ENCODE measurements at places on chromosomes 7 and 10.

DNA sequence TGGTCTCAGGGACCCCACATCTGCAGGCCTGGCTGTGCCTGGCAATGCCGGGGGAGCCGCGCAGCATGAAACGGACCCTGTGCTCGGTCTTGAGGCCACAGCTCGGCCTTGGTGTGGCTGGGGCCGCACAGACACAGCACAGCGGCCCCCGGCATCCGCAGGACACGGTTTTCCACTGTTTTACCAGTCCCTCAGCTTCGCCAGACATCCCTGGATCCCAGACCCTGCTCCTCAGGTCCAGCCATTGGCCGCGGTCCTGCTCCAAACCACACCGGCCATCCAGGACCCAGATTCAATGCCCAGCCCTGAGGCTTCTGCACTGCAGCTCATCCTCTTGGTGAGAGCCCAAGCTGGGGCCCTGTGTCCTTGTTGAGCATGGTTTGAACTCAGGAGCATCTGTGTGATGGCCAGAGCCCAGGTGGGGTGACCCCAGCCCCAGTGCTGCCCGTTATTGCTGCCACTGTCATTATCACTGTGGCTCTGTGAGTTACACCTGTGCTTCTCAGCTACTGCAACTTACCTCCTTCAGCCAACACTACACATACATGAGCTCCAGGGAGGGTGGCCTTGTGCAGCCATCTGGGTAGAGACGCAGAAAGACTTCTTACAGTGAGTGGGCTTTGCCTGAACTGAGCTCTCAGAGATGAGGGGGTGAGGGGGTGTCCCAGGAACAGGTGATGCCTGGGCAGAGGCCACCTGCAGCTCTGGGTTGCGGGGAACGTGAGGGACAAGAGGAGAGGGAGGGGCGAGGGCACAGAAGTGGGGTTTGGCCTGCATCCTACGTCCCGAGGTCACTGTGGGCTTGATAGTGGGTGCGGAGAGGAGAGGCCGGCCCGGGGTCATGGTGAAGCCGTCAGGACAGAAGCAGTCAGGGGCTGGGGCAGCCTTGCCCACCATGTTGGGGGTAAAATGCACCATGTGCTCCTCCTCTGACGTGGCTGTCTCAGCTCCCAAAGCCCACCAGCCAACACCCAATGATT is 567.6 kb downstream of the PTPRN2 start:
- no peak for DNase-seq

GRCh38 chr10:89574368-89574767 is 39.0 kb upstream of the SLC16A12 start:
- no peak for DNase-seq

GRCh38 chr10:73039635-73040034 is 57.0 kb downstream of the P4HA1 start:
- no peak for DNase-seq

DNA sequence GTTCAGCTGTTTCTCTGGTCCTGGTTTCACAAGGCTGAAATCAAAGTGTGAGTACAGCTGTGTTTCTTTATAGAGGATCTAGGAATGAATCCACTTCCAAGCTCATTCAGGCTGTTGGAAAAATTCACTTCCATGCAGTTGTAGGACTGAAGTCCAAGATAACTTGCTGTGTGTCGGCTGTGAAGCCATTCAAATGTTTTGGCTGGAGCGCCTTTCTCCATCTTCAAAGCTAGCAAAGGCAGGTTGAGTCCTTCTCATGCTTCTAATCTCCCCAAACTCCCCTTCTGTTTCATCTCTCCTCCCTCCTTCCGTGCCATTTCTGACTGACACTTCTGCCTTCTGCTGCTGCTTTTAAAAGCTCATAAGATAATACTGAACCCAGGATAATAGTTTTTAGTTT is 1195.4 kb upstream of the LRRN3 start:
- DNase-seq: no peak

DNA sequence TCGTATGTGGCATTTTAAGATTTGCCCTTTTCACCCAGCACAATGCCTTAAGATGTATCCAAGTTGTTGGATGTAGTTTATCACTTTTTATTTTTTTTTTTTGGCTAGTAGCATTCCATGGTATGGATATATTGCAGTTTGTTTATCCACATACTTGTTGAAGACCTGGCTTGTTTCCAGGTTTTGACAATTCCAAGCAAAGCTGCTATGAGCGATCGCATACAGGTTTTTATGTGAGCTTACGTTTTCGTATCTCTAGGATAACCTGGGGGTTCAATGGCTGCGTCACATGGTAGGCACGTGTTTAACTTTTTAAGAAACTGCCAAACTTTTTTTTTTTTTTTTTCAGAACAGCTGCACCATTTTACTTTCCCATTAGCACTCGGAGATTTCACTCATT is 32.2 kb downstream of the BAIAP2L1 start:
- DNase-seq: no peak

DNA sequence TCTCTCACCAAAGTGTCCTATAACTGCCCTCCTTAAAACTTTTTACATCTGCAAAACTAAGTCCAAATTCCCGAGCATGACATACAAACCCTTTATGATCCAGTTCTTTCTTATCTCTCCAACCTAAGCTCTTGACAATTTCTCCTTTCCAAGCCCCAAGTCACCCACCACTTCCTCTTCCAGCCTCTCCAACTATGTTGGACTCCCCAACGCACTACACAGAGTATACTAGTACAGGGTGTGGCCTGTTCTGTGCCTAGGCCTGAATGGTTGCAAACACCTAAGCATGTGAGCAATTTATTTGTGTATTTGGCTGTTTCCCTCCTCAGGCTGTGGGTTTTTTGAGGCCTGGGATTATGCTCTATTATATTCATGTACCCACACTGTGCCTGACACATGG is 101.2 kb upstream of the APBB1IP start:
- DNase-seq: no peak

- no peak for DNase-seq
Measured at GRCh38 chr10:31697271-31698180, 231.1 kb downstream of the ARHGAP12 start.

DNA sequence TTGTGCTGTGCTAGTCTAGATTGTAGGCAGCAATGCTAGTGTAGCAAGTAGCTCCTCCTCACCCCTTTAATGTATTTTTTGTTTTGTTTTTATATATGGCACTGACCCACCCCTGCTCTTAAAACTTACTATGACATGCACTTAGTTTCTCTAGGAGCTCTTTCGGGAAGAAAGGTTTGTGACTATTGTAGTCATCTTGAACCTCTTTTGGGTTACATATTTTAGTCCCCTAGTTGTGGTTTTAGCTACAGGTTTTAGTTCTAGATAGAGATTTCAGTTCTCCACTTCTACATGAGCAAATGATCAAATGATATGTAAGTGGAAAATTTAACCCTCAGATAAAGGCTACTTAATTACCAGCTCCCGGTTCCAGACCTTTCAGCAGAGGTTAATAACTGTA is 14.9 kb downstream of the MINPP1 start:
- DNase-seq: no peak

DNA sequence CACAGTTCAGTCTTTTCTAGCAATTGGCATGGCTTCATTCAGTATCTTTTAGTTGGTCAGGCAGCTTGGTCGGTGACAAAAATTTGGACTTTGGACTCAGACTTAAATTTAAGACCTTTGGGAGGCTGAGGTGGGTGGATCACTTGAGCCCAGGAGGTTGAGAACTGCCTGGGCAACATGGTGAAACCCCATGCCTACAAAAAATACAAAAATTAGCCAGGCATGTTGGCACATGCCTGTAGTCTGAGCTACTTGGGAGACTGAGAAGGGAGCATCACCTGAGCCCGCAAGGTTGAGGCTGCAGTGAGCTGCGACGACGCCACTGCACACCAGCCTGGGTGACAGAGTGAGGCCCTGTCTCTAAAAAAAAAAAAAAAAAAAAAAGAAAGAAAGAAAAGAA is 19.5 kb upstream of the ITPRID1 start:
- no peak for DNase-seq

DNA sequence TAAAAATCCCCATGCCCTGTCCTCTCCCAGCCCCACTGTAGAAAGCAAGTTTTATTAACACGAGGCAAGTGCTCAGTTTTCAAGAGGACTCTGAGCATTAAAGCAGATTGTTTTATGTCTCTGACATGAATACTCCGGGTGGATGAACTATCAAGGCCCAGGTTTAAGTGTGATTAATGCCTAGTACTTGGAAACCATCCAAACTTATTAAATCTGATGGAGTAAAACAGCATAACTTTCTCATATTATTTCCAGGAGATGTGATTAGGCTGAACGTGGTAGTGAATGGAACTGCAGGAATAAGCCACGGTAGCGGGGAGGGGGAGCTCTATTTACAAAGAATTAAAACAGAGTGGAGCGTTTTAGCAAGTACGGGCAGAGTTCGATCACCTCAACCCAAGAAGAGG is 144.2 kb upstream of the RNF32 start:
- DNase-seq: no peak
